Activated CD8-positive, alpha-beta T cell treated with anti-CD3 and anti-CD28 coated beads for 36 hours (primary cell): ENCODE measurements at places on chromosomes 4 and X.

DNA sequence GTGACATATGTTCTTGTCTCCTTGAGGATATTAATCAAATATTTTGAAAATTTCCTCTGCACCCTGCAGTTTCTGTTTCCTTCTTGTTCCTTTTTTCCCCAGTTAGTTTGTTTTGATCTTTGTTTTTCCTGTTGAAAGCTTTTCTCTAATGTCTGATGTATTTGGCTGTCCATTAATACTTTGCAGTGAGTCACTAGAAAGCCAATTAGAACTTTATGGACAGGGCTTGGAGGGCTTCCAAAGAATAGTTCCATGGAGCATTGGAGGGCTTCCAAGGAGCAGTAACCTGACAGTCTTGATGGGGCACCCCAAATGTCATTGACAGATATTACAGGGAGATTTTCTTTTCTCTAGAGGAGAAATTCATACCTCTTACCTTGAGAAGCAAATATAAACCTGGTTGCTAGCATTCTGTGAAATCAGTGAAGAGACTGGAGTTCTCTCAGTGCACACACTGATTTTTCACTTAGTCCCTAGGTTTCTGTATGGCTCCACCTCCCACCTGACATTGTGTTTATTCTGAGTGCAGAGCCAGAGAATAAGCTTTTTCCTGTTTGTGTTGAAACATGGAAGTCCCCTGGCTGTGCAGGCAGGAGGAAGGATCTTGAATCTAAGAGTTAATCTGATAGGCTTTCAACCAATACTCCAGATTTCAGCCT, 26.5 kb downstream of the SPARCL1 start:
- no peak for DNase-seq

GRCh38 chrX:39268207-39268606, 466.9 kb downstream of the MID1IP1 start:
- no peak for DNase-seq

- no peak for DNase-seq
Observed at GRCh38 chr4:2746891-2747695, 9.0 kb downstream of the TNIP2 start.

GRCh38 chr4:70559211-70559830, 32.7 kb upstream of the AMBN start:
- DNase-seq: peak; percentile 62
